ENCODE measurements at places on chromosomes 1 and 21.

DNA sequence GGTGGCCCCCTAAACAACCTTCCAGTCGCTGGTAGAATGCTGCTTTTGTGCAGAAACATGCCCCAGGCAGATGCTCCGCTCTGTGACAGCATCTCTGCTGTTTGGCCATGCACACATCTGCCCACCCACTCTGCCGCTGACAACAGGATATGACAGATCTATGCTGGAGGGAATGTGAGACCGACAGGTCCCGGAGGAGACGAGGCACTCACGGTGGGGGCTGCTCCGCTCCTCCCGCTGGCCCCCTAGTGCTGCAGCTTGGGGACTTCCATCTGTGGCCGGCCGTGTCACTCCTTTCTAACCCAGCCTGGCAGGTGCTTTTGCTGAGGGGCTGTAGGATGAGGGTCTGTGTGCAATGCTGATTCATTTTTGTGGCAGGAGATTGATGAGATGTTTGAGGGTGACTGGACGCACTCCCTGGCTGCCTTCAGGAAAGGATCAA, 49.1 kb upstream of the DMRTB1 start:
- no peak for DNase-seq
- H3K36me3 ChIP-seq = no peaks in the 10 kb centered on the region
- H3K27ac ChIP-seq = no peak overlapping the region
- H3K27me3 ChIP-seq = no peaks in the 10 kb centered on the region
- H3K4me3 ChIP-seq = no peak overlapping the region

GRCh38 chr1:27598295-27598687, 5.7 kb downstream of the AHDC1 start:
- no peaks in the 10 kb centered on the region for H3K36me3 ChIP-seq
- H3K27ac ChIP-seq = peak overlapping the region; percentile 91
- no peak for DNase-seq

GRCh38 chr21:42392731-42393442, 3.0 kb downstream of the TMPRSS3 start:
- no peak overlapping the region for H3K4me3 ChIP-seq
- H3K27me3 ChIP-seq = no peaks in the 10 kb centered on the region
- no peaks in the 10 kb centered on the region for H3K36me3 ChIP-seq

- H3K4me3 ChIP-seq = no peak overlapping the region
- H3K27ac ChIP-seq = peak overlapping the region; percentile 12
- peaks cover 8% of the 10 kb centered on the region for H3K4me1 ChIP-seq
- no peaks in the 10 kb centered on the region for H3K36me3 ChIP-seq
- H3K27me3 ChIP-seq = no peaks in the 10 kb centered on the region
Measured at GRCh38 chr1:110634086-110634454, 27.9 kb upstream of the KCNA2 start.

DNA sequence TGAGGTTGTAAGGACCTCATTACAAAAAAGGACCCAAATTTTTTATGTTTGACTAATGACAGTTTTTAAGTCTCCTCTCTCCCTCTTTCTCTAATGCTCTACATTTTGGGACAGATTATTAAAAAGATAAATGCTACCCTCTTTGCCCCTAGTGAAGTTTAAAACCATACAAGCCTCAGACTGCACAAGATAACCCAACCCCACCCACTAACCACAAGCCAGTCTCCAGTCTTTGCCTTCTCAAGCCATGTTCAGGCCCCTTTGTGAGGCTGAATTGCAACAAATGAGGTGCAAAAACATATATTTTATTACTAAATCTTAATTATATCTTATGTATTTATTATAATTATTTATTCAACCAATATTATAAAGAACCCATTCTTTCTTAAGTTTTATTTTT, 597.2 kb upstream of the BRINP3 start:
- DNase-seq = no peak
- H3K27me3 ChIP-seq = no peaks in the 10 kb centered on the region

DNA sequence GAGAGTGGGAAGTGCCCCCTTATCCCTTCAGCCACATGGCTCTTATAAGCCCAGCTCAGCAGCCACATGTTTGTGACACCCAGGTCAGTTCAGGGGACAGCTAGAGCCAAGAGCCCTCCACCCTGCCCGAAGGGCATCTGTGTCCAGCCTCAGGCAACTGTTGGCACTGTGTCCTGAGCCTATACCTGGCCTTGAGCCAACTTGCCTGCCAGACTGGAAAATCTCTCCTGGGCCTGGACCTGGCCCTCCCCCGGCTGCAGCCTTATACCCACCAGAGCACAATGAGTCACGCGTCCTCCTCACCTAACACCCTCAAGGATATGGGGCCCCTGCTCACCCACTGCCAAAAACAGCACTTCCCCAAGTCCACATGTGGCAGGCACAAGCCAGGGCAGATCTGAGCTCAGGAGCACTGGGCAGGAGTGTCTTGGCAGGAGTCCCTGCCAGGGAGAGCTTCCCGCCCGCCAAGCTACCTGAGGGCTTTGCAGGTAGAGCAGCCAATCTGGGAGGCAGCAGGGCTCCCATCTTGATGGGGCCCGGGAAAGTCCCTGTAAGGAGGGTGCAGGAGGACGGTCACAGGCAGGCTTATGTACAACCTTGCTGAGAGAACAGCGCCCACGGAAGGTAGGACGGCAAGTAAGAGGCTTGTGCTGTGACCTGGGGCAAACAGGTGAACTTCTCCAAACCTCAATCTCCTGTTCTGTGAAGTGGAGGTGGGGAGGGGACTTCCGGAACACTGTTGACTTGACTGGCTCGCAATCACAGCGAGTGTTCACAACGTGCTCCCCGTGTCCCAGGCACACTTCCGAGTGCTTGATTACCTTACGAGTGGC, 19.8 kb upstream of the HSPG2 start:
- DNase-seq = peak; percentile 54
- peaks cover 12% of the 10 kb centered on the region for H3K4me1 ChIP-seq
- peak overlapping the region; percentile 69 for H3K27ac ChIP-seq
- H3K4me3 ChIP-seq = no peak overlapping the region
- no peaks in the 10 kb centered on the region for H3K27me3 ChIP-seq

- H3K4me1 ChIP-seq = no peaks in the 10 kb centered on the region
- no peak for DNase-seq
- no peaks in the 10 kb centered on the region for H3K27me3 ChIP-seq
- H3K36me3 ChIP-seq = no peaks in the 10 kb centered on the region
- no peak overlapping the region for H3K4me3 ChIP-seq
Measured at GRCh38 chr1:64184003-64184440, 19.4 kb upstream of the UBE2U start.

- no peaks in the 10 kb centered on the region for H3K27me3 ChIP-seq
- DNase-seq = no peak
- H3K4me3 ChIP-seq = no peak overlapping the region
- peaks cover 20% of the 10 kb centered on the region for H3K4me1 ChIP-seq
- H3K27ac ChIP-seq = no peak overlapping the region
- no peaks in the 10 kb centered on the region for H3K36me3 ChIP-seq
Measured at GRCh38 chr1:179231923-179232322, 2.4 kb upstream of the ABL2 start.

DNA sequence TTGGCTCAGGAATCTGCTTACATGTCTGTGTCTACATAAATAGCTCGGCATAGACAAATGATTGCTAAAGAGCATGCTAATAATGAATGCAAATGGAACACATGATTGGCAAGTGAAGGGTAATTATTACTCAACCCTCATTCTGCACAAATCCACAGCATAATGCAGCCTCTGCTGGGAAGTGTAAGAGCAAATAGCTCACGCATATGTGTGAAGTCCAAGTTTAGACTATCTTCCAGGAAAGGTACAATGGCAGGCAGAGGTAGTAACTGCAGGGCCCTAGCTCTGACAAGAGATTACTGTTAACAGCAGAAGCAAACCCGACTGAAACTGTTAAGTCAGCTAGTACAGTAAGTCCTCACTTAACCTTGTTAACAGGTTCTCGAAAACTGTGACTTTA, 7.0 kb upstream of the IL6R start:
- no peak for DNase-seq
- no peak overlapping the region for H3K27ac ChIP-seq
- H3K27me3 ChIP-seq = no peaks in the 10 kb centered on the region
- H3K4me3 ChIP-seq = no peak overlapping the region
- H3K4me1 ChIP-seq = no peaks in the 10 kb centered on the region
- no peaks in the 10 kb centered on the region for H3K36me3 ChIP-seq

DNA sequence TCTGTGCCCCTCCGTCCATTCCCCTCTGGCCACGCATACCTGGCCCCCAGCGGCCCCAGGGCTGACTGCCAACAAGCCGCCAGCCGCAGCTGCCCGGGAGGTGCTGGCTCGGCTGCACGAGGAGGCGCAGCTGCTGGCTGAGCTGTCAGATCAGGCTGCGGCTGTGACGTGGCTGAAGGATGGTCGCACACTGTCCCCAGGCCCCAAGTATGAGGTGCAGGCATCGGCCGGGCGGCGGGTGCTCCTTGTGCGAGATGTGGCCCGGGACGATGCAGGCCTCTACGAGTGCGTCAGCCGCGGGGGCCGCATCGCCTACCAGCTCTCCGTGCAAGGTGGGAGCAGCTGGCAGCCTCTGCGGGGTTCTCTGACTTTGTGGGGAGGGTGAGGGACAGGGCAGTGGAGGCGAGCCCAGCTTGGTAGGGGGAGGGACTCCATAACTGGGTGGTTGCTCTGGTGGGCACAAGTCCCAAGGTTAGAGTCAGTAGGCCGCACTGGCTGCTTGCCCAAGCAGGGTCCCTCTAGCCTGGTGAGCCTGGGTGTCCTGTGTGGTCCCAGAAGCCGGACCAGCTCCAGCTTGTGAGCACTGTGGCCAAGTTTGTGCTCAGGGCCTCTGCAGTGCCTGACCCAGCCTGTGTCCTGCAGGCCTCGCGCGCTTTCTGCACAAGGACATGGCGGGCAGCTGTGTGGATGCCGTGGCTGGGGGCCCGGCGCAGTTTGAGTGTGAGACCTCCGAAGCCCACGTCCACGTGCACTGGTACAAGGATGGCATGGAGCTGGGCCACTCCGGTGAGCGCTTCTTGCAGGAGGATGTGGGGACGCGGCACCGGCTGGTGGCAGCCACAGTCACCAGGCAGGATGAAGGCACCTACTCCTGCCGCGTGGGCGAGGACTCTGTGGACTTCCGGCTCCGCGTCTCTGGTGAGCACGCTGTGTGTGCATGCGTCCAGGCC, 8.8 kb downstream of the OBSCN start:
- peaks cover 14% of the 10 kb centered on the region for H3K4me1 ChIP-seq
- no peaks in the 10 kb centered on the region for H3K27me3 ChIP-seq
- DNase-seq = no peak
- H3K4me3 ChIP-seq = no peak overlapping the region
- H3K36me3 ChIP-seq = no peaks in the 10 kb centered on the region

GRCh38 chr1:62796221-62796620, 12.3 kb downstream of the ATG4C start:
- H3K4me1 ChIP-seq = no peaks in the 10 kb centered on the region
- H3K36me3 ChIP-seq = no peaks in the 10 kb centered on the region
- no peak for DNase-seq
- no peaks in the 10 kb centered on the region for H3K27me3 ChIP-seq
- no peak overlapping the region for H3K27ac ChIP-seq

DNA sequence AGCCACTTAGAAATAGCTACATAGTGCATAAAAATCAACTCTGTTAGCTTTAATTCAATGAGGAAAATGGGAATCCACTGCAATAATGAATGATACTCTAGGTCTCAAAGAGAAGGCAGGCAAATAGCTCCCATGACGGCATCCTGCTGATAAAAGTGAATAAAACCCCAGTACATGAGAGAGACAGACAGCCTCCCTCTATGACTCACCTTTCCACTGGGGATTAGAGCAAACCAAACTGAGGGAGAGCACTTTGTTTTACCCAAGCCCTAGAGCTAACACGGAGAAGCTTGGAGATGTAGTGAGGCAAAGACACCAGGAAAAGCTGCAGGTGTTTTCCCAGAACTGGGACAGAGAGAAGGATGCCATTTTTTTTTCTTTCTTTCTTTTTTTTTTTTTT, 621.9 kb downstream of the LRRIQ3 start:
- H3K27me3 ChIP-seq = no peaks in the 10 kb centered on the region
- DNase-seq = no peak
- no peak overlapping the region for H3K4me3 ChIP-seq

DNA sequence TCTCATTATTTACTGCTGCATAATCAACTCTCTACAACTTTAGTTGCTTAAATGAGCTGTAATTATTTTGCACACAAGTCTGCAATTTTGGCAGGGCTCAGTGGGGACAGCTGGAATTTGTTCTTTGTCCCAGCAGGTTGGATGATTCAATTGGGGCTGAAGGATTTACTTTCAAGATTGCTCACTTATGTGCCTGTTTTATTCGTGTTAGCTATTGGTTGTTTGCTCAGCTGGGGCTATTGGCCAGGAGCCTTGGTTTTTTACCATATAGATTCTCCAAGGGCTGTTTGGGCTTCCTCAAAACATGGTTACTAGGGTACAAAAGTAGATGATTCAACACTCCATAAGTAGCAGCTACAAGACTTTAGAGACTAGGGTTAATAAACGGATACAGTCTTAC, 13.4 kb downstream of the OR10R2 start:
- H3K27me3 ChIP-seq = no peaks in the 10 kb centered on the region
- no peak overlapping the region for H3K4me3 ChIP-seq
- DNase-seq = no peak
- no peaks in the 10 kb centered on the region for H3K36me3 ChIP-seq
- no peaks in the 10 kb centered on the region for H3K4me1 ChIP-seq

DNA sequence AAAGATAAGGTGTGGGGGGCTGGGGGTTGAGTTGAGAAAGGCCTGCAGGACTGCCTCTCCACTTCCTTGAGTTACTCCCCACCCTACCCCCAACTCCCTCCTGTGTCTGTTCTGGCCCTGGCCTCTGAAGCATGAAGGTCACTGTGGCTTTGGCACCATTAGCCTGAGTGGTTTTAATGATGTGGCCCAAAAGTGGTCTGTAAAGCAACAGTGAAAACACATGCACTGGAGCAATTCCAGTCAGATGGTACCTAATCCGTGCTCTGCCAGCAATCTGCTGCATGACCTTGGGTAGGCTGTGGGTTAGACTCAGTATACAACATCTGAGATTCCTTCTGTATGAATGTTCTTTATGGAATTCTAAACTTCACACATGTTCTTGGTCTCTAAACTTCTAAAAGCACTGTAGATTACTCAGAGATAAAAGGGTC, 86.5 kb upstream of the ATP1A1 start:
- no peaks in the 10 kb centered on the region for H3K4me1 ChIP-seq
- H3K27ac ChIP-seq = no peak overlapping the region
- H3K27me3 ChIP-seq = no peaks in the 10 kb centered on the region
- H3K36me3 ChIP-seq = no peaks in the 10 kb centered on the region
- no peak for DNase-seq

GRCh38 chr1:16257968-16258367, 21.0 kb upstream of the CPLANE2 start:
- no peak overlapping the region for H3K4me3 ChIP-seq
- no peak overlapping the region for H3K27ac ChIP-seq
- H3K4me1 ChIP-seq = peaks cover 42% of the 10 kb centered on the region
- DNase-seq = no peak
- H3K36me3 ChIP-seq = peaks cover 26% of the 10 kb centered on the region
- no peaks in the 10 kb centered on the region for H3K27me3 ChIP-seq

DNA sequence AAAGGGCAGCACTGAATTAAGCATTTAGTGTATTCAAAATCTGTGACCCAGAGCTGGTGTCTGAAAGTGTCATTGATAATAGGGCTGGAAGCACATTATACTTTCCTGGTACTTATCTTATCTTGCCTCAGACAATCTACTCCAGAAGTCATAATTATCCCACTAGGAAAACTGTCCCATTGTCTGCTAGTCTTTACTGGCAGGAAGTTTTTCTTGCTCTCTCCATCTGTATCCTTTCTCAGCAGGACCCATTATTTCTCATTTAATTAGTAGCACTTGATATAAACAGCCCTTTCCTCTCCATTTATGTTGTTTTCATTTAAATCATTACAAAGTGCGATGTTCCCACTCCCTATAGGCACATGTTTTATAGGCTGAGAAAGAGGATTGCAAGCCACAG, 36.5 kb upstream of the BARHL2 start:
- no peaks in the 10 kb centered on the region for H3K36me3 ChIP-seq
- H3K4me1 ChIP-seq = no peaks in the 10 kb centered on the region
- no peak overlapping the region for H3K27ac ChIP-seq
- no peak overlapping the region for H3K4me3 ChIP-seq
- no peak for DNase-seq

- no peaks in the 10 kb centered on the region for H3K36me3 ChIP-seq
- peaks cover 25% of the 10 kb centered on the region for H3K4me1 ChIP-seq
- no peak overlapping the region for H3K4me3 ChIP-seq
- no peak overlapping the region for H3K27ac ChIP-seq
Measured at GRCh38 chr1:153614906-153615305, 1.2 kb downstream of the S100A14 start.

Measured in ascending aorta (tissue), 2 donors.